ENCODE measurements at places on chromosomes 1 and 21.
A peak's percentile ranks its signal among the peaks of the same experiment; 100 is the strongest.

- no peak for DNase-seq
These were observed 618.6 kb downstream of the RWDD3 start for GRCh38 chr1:95852483-95853070.

GRCh38 chr1:202659541-202659940 is 50.7 kb downstream of the SYT2 start:
- DNase-seq: no peak

- no peak for DNase-seq
These were observed 12.8 kb upstream of the GALNT2 start for GRCh38 chr1:230054092-230054749.

DNA sequence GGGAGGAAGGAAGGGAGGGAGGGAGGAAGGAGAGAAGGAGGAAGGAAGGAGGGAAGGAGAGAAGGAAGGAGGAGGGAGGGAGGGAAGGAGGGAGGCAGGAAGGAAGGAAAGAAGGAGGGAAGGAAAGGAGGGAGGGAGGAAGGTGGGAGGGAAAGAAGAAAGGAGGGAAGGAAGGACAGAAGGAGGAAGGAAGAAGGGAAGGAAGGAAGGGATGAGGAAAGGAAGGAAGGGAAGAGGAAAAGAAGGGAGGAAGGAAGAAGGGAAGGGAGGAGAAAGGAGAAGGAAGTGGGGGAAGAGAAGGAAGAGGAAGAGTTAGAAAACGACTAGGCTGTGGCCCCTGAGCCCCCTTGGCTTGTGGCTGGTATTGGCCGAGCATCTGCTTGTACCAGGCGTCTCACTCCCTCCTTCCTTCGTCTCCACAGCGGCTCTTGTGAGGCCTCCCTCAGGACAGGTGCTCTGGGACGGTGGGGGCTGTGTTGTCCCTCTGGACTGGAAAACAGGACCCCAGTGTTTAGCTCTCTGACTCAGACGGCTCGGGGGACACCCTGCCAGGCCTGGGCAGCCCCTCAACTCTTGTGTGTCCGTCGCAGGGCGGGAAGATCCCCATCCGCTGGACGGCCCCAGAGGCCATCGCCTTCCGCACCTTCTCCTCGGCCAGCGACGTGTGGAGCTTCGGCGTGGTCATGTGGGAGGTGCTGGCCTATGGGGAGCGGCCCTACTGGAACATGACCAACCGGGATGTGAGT is 36.2 kb upstream of the C1QA start:
- DNase-seq: no peak

DNA sequence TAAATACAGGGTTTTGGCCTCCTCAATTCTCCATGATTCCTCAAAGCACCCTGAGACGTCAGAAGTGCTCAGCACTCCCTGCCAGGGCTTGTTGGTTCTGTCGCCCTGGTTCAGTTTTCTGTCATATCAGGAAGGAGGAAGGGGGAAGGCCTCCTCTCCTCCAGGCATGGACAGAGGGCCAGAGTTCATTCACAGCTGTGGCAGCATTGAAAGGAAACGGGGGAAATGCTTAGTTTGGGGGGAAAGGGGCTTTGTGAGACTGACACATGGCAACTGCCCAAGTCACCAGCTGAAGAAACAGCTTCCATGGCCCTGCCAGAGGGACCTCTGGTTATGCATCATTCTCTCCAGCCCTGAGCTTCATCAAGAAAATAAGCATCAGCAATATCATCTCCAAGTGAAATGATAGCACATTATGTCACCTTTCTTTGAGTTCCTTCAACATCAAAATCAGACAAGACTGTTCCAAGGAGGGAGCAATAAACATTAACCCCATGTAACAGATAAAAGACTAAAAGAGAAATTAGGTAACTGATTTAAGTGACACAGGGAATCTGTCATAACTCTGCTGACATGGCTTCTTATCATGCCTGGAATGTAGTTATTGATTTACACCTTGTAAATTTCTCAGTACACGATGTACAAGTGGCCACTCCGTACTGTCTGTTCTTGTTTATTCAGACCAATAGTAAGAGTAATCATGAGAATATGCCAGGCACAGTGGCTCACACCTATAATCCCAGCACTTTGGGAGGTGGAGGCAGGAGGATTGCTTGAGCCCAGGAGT is 103.2 kb upstream of the SLC25A33 start:
- peak; percentile 84 for DNase-seq
